ENCODE measurements at places on chromosomes 3 and 15. TPM values are rescaled to one million over a fixed set of nuclear protein-coding genes. Genes with fewer than 3 reads are reported as not detected.

GOLGA8N gene
- 2.6 TPM for total RNA-seq

COPS2 gene
- total RNA-seq: 63.1 TPM

TRIM59 gene
- total RNA-seq: 29.6 TPM

AMIGO3 gene
- total RNA-seq: 0.43 TPM

FRMD5 gene
- 1.3 TPM for total RNA-seq

ZPLD1 gene
- 0.43 TPM for total RNA-seq

SLC12A1 gene
- not detected for total RNA-seq

TMC3 gene
- not detected for total RNA-seq

PHC3 gene
- total RNA-seq: 37.0 TPM

SLC38A3 gene
- not detected for total RNA-seq

NSUN3 gene
- total RNA-seq: 15.5 TPM

HCLS1 gene
- total RNA-seq: 4.8 TPM

PLA2G4B gene
- total RNA-seq: 1.3 TPM

MUSTN1 gene
- total RNA-seq: not detected

RTP3 gene
- total RNA-seq: 0.43 TPM
